Stimulated activated naive B cell treated with anti-CD40 and anti-IgM and Interleukin-4, amounts not matched to agents 10 μg/mL and 1 μg/mL and 100 μg/mL, for 72 hours (primary cell): ENCODE measurements at places on chromosomes 6 and 20.

GRCh38 chr6:85285114-85285513, 164.8 kb upstream of the NT5E start:
- DNase-seq, result no peak

DNA sequence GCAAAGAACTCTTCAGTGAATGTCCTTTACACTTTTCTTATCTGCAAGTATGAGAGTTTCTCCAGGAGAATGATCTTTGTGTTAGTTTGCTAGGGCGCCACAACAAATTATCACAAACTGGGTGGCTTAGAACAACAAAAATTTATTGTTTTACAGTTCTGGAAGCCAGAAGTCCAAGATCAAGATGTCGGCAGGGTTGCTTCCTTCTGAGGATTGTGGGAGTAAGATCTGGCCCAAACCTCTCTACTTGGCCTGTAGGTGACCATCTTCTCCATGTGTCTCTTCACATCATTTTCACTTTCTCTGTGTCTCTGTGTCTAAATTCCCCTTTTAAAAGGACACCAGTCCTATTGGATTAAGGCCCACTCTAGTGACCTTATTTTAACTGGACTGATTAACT, 103.0 kb downstream of the ADTRP start:
- no peak for DNase-seq

DNA sequence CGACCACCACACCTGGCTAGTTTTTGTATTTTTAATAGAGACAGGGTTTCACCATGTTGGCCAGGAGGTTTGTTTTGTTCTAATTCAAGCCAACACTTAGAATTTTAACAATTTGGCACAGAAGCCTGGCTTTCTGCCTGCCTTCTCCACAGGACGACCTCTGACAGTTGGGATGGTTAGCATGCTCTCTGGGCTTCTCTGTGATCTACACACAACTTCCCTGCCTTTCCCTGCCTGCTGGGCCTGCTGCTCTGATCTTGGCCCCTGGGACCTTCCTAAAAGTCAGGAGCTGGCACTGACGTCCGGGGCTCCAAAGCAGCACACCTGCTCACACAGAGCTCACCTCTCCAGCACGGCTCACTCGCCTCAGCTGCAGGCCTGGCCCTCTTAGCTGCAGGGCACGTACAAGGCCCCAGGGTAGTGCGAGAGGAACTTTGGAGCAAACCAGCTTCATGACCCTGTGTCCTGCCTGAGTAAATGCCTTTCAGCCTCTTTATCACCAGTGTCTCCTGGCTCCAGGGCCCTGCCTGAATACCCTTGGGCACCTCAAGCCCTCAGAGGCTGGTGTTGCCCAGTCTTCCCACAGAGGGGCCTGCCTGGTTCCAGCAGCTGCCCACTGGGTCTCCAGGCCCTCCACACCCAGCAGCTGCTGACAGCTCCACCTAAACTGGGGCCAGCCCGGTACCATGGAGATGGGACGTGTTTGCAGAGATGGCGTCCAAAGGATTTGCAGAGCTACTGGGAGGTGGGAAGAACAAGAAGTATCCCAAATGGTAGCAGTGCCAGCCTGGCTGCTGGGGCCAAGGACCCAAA, 96.0 kb downstream of the PSMB1 start:
- DNase-seq, result no peak

DNA sequence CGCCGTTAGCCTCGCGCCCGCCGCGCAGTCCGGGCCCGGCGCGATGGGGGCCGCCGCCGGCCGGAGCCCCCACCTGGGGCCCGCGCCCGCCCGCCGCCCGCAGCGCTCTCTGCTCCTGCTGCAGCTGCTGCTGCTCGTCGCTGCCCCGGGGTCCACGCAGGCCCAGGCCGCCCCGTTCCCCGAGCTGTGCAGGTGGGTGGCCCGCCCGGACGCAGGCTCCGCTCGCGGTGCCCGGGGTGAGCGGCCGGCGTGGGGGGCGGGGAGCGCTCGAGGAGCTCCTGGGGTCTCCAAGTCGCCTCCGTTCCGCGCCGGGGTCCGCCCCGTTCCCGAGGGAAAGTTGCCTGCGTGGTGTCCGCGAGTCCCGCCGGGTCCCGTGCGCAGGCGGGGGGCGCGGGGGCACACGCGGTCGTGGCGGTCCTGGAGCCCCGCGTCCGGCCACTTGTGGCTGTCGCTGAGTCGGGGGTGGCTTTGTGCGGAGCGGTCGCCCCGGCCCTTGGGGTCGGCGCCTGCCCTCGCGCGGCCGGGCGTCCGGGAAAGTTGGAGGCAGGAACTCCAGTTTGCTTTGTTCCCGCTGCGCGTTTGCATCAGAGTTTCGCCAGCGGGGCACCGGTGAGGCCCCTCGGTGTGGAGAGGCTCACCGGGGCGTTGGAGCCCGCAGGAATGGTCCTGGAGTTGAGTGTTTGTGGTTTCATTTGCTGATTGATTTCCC, 476 bp downstream of the IGF2R start:
- peak; percentile 39 for DNase-seq

- no peak for DNase-seq
Measured at GRCh38 chr6:15147827-15148226, 98.0 kb upstream of the JARID2 start.

DNA sequence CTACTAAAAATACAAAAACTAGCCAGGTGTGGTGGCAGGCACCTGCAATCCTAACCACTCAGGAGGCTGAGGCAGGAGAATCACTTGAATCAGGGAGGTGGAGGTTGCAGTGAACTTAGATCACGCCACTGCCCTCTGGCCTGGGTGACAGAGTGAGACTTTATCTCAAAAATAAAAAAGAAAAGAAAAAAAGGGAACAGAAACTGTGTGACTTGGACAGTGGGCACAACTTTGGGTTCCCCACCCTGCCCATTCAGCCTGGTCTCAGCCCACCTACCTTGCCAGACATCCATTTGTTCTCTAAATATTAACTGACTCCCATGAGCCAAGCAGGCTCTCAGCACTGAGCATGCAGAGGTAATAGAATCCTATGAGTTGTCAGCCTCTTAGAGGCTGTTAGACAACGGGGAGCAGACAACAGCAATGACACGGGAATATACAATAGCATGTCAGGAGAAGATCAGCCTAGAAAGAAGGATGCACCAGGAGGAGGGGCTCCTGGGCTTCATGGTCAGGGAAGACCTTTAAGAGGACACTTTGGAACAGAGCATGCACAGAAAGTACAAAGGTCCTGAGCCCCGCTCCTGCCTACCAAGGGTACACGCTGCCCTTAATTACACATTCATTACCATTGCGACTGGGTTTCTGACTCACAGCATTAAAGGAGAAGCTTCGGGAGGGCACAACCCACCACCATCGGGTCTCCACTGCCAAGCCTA, 20.0 kb downstream of the FAM209B start:
- DNase-seq, result peak; percentile 10

DNA sequence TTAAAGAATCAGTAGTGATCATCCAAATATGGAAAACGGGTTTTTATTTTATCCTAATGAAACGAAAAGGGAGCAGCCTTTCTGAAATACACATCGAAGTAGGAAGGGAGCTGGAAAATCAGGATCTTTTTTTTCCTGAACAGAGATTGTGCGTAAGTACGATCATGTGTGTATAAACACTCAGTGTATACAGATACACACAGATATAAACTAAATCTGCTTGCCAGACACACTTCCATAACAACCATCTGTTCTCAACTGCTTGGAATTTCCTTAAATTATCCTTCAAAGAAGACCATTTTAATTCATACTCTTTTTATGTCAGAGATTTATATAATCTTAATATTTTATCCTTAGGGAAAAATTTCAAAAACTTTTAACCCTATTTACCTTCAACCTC, 110.7 kb downstream of the CHD6 start:
- DNase-seq, result no peak

GRCh38 chr6:16548121-16548520, 213.1 kb downstream of the ATXN1 start:
- DNase-seq, result no peak

- DNase-seq, result no peak
Measured at GRCh38 chr6:124977067-124977908, 15.1 kb downstream of the RNF217 start.

DNA sequence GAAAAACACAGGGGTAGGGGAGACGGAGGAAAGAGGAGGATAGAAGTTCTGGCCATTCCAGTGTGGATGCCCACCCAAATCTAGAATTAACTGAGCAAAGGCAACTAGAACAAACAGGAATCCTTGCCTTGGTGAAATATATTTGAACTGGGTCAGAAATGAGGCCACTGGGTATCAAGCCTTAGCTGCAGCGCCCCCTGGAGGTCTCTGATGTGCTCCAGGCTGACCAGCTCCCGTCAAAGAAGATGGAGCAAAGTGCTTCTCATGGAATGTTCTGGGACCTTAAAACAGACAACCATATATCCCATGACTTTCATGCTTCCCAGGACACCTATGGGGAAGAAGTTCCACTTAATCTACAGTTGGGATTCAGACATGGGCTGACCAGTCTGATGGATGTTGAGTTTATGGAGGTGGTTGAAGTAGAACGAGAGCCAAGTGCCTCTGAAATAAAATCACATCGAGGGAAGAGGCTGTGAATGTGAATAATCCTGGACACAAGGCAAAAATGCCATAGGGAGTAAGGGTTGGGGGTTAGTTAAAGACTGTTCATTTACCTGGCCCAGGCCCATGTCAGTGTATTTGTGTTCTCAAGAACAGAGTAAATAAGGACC, 50.4 kb downstream of the HLA-DPB1 start:
- no peak for DNase-seq
